Neural progenitor cell (in vitro differentiated cells): ENCODE measurements at places on chromosomes 4 and X.

- DNase-seq, result no peak
Measured at GRCh38 chr4:185869427-185869826, 57.4 kb upstream of the SORBS2 start.

- DNase-seq, result no peak
Measured at GRCh38 chr4:2689825-2690700, 66.1 kb downstream of the TNIP2 start.

DNA sequence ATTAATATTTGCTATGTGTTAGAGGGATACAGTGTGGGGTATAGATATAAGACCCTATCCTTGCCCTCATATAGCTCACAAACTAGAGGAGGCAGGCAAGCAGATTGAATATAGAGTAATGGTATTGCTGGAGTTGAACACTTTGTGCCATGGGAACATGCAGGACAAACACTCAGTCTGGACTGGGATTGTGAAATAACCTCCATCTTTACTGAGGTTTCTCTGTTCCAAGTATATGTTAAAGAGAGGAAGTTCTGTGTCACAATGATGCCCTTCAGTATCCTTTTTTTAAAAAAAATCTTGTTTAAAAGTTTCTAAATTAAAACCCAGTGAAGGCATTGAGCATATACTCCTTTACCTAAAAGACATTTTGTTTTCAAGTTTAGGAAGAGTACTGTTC lies 8.7 kb downstream of the FABP2 start:
- no peak for DNase-seq

- no peak for DNase-seq
Measured at GRCh38 chrX:253451-254297, 27.5 kb upstream of the PLCXD1 start.

GRCh38 chr4:150082241-150082640 lies 4.0 kb downstream of the DCLK2 start:
- DNase-seq, result no peak

- no peak for DNase-seq
Measured at GRCh38 chr4:64784125-64784524, 374.9 kb upstream of the TECRL start.

DNA sequence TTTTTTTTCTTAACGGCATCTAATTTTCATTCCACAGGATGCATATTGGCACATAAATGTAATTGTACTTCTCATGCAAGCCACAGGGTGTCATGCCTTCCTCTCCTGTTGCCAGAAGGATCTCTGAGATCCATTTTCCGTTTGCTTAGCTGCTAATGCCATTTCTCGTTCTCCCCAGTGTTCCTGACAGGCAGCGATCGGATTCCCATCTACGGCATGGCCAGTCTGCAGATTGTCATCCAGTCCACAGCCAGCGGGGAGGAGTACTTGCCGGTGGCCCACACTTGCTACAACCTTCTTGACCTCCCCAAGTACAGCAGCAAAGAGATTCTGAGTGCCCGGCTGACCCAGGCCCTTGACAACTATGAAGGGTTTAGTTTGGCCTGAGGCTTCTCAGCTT lies 8.9 kb upstream of the NAP1L5 start:
- DNase-seq, result peak; percentile 45

- no peak for DNase-seq
Measured at GRCh38 chr4:54146139-54146538, 46.2 kb downstream of the GSX2 start.
